CD14-positive monocyte (primary cell): ENCODE measurements at places on chromosomes 6 and 20.

GRCh38 chr20:62872184-62872847, 10.7 kb upstream of the TCFL5 start:
- H3K4me1 ChIP-seq = no peaks in the 10 kb centered on the region
- no peak overlapping the region for H3K4me3 ChIP-seq
- DNase-seq = no peak

DNA sequence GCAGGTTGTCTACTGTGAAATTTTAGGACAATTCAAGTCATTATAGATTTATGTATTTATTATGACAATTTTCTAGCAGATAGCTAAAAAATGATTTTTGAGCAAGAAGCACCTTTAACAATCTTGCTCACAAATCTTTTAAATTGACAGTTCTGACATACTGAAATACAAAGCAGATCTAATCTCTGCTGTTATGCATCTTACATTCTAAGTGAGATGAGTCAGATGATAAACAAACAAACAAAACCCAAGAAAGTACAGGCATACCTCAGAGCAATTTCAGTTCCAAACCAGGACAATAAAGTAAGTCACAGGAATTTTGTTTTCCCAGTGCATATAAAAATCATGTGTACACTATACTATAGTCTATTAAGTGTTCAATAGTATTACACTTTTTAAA, 430.7 kb upstream of the PTCHD4 start:
- no peak overlapping the region for H3K27ac ChIP-seq
- no peak overlapping the region for H3K4me3 ChIP-seq
- no peaks in the 10 kb centered on the region for H3K36me3 ChIP-seq
- H3K4me1 ChIP-seq = no peaks in the 10 kb centered on the region

DNA sequence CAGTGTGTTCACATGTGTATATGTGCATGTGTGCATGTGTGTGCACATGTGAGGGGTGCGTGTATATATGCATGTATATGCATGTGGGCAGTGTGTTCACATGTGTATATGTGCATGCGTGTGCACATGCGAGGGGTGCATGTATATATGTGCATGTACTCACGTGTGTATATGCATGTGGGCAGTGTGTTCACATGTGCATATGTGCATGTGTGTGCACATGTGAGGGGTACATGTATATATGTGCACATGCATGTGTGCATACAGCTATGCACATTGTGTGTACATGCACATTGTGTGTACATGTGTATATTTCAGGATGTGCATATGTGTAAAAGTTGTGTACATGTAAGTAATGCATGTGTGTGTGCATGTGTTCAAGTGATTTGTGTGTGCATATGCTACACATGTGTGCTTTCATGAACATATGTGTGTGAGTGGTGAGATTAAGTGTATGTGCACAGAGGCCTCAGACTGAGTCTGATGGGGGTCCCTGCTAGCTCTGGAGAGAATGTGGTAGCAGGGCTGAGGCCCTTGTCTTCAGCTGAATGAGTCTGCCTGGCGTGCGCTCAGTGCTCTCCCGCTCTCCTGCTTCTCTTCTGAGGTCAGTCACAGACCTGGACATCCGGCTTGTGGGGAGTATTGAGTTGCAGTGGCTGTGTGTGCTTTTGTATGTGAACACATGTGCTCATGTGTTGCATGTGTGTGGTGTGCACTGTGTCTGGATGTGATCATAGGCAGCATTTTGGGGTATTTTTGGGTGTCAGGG, 19.9 kb upstream of the MYT1 start:
- H3K27me3 ChIP-seq = no peaks in the 10 kb centered on the region
- no peak overlapping the region for H3K27ac ChIP-seq
- no peaks in the 10 kb centered on the region for H3K36me3 ChIP-seq
- no peaks in the 10 kb centered on the region for H3K4me1 ChIP-seq

- no peaks in the 10 kb centered on the region for H3K27me3 ChIP-seq
- peaks cover 48% of the 10 kb centered on the region for H3K4me1 ChIP-seq
- H3K27ac ChIP-seq = peak overlapping the region; percentile 63
- no peaks in the 10 kb centered on the region for H3K36me3 ChIP-seq
- DNase-seq = peak; percentile 72
Measured at GRCh38 chr6:108562503-108562993, 1.8 kb downstream of the FOXO3 start.

DNA sequence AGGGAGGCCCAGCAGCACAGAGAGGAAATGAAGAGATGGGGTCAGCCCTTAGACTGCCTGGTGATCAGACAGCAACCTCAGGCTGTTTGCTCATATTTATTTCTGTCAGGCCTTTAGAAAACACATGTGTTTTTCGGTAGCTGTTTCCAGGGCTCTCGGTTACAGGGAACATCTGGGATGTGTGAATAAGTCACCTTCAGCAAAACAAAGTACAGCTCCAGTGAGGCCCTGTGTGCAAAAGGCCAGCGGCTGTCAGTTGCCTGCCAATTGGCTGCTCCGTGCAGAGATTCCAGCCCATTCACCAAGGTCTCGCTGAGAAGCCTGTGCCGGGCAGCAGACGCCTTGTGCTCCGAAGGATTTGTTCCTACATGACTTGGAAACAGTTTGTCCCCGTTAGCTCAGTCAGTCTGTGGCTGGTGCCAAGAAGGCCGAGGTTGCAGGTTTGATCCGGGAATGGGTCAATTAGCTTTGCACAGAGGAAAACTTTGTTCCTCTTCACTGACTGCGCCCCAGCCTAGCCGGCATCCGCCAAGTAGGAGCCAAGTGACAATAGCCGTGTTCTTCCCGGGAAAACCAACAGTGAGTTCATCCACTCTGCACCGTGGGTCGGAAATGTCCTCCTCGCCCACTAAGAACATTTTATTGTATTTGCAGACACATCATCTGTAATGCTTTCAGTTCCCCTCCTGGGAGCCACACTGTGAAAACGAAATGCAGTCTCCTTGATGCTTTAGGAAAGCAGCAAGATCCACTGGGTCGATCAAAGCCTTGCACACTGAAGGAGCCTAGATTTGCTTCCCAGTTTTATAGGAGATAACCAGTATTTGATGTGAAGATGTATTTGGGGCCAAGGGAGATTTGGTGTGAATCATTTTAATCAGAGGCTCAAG, 315.4 kb upstream of the CDYL start:
- H3K4me1 ChIP-seq = no peaks in the 10 kb centered on the region
- no peak overlapping the region for H3K27ac ChIP-seq
- H3K4me3 ChIP-seq = no peak overlapping the region
- DNase-seq = no peak
- no peaks in the 10 kb centered on the region for H3K27me3 ChIP-seq

DNA sequence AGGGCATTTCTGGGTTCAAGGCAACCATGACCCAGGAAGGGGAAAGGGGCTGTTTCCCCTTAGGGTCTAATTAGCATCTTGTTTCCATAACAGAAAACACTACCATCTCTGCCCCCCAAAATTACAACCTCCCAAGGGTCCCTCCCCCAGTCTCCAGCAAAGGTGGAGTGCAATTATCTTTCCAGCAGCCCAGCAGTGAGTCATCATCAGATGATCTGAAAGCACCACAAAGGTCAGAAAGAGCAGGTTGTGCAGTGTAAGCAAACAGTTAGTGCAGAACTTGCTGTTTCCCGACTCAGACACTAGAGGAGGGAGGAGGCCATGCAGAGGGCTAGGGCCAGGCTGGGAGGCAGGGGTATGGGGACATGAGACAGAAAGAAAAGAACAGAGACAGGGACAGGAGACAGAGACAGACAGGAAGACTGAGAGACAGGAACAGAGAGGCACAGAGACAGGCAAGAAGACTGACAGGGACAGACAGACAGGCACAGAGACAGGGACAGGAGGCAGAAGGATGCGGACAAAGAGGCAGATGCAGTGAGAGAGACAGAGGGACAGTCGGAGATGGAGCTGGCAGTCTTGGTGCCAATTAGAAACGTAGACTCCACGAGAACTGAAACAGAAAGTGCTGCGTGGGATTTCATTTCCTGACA, 62.5 kb downstream of the PYGB start:
- peak; percentile 92 for DNase-seq
- H3K27ac ChIP-seq = peak overlapping the region; percentile 92
- peak overlapping the region; percentile 14 for H3K4me3 ChIP-seq

- H3K27me3 ChIP-seq = no peaks in the 10 kb centered on the region
- no peak for DNase-seq
- H3K4me3 ChIP-seq = no peak overlapping the region
- H3K36me3 ChIP-seq = no peaks in the 10 kb centered on the region
- no peaks in the 10 kb centered on the region for H3K4me1 ChIP-seq
Measured at GRCh38 chr6:14466278-14466677, 348.7 kb downstream of the CD83 start.

DNA sequence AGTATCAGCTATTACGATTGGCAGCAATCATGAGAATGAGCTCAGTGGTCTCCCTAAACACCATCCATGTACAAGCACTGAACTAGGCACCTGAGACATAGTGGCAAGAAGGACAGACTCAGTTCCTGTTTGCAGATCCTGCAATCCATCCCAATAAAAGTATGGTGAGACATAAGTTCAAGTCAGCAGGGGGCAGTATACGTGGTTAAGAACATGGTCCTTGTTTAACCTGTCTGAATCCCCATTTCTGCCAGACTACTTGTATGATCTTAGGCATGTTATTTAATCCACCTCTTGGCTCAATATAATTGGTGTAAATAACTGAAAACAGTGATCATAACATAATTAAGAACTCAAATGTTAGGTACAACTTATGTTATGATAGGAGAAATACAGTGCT, 33.2 kb upstream of the PNISR start:
- H3K27ac ChIP-seq = no peak overlapping the region
- no peaks in the 10 kb centered on the region for H3K36me3 ChIP-seq

- H3K4me1 ChIP-seq = no peaks in the 10 kb centered on the region
- no peak overlapping the region for H3K4me3 ChIP-seq
- no peaks in the 10 kb centered on the region for H3K36me3 ChIP-seq
- H3K27ac ChIP-seq = no peak overlapping the region
- no peak for DNase-seq
Measured at GRCh38 chr6:70112716-70113115, 190.2 kb downstream of the COL9A1 start.

DNA sequence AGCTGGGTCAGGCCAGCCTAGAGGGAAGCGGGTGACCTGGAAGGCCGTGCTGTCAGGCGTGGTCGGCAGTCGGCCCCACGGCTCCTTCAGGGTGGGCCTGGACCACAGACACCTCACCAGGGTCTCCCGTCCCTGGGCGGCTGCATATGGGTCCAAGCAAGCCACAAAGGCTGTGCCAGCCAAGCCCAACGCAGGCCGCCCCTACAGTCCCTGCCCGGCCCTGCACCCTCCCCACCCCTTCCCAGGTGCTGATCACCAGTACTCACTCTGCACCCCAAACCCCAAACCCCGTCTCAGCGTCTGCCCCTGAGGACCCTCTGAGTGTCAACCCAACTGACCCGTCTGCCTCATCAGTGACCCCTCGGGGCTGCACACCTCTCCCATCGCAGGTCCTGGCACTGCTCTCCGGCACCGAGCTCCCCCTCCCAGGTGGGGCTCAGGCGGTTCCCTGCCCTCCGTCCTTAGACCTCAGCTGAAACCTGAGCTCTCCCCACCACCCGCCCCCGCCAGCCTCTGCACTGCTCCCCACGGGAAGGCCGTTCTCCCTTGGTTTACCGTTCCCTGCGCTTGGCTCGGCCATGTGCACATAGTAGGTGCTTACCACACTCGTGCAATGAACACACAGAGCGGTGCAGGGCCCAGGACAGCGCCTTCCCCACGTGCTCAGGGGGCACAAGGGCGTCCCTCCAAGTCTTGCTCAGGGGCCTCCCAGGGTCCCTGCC, 1.5 kb upstream of the PPDPF start:
- H3K4me3 ChIP-seq = peak overlapping the region; percentile 32
- no peak overlapping the region for H3K27ac ChIP-seq
